ENCODE measurements at places on chromosomes 2 and 18.

- DNase-seq = no peak
Measured at GRCh38 chr2:102098756-102099155, 43.8 kb upstream of the IL1R1 start.

DNA sequence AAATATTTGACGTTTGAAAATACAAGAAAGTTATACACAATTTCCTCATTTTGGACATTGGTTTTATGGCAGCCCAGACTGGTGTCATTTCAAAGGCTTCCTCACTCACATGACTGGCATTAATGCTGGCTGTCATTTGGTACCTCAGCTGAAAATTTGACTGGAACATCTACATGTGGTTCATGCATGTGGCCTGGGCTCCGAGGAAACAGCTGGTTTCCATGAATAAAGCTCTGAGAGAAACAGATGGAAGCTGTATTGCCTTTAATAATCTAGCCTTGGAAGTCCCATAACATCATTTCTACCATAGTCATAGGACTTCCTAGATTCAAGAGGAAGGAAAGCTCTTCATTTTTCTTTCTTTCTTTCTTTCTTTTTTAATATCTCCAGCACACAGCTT lies 42.9 kb upstream of the RIT2 start:
- no peak for DNase-seq

GRCh38 chr18:59052965-59053820 lies 86.5 kb upstream of the SEC11C start:
- DNase-seq = no peak

GRCh38 chr2:151805961-151806360 lies 22.3 kb downstream of the ARL5A start:
- no peak for DNase-seq

DNA sequence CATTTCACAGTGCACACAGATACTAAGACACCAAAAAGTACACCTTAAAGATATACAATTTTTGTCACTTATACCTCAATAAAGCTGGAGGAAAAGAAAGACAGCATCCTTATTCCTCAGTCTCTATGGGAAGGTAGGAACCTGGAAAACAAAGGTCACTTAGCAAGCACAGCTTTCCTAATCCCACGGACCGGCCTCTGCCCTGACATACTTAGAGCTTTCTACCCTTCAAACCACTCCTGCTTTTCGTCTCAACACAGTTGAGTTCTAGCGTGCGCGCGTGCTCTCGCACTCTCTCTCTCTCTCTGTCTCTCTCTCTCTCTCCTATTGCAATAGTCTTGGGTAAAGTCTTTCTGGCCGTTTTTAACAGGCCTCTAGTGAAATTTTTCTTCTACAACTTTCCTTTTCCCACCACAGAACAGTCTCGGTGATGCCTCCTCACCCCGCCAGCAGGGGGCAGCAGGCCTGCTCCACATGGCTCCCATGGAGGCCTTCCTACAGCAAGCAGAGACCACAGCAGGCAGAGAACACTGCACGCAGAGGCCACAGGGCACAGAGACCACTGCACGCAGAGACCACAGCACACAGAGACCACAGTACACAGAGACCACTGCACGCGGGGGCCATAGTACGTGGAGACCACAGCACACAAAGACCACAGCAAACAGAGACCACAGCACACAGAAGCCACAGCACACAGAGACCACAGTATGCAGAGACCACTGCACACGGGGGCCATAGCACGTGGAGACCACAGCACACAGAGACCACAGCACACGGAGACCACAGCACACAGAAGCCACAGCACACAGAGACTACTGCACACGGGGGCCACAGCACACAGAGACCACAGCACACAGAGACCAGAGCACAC lies 106.9 kb downstream of the FBXO15 start:
- no peak for DNase-seq

DNA sequence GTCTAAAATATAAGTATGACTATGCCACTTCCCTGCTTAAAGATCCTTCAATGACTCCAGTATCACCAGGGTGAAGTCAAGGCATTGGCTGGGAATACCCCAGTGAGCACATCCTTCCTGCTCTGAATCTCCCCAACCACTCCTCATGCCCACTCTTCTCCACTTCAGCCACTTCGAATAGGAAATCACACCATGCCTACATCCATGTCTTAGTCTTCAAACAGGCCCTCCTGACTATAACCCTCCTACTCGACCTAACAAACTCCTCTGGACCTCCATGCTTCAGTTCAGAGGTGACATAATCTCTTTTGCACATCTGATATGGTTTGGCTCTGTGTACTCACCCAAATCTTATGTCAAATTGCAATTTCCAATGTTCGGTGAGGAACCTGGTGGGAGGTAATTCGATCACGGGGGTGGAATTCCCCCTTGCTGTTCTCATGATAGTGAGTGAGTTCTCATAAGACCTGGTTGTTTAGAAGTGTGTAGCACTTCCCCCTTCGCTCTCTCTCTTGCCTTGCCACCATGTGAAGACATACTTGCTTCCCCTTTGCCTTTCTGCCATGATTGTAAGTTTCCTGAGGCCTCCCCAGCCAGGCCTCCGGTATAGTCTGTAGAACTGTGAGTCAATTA lies 87.8 kb upstream of the TFCP2L1 start:
- DNase-seq = no peak

- no peak for DNase-seq
Measured at GRCh38 chr2:182718459-182718858, 2.4 kb downstream of the DNAJC10 start.

DNA sequence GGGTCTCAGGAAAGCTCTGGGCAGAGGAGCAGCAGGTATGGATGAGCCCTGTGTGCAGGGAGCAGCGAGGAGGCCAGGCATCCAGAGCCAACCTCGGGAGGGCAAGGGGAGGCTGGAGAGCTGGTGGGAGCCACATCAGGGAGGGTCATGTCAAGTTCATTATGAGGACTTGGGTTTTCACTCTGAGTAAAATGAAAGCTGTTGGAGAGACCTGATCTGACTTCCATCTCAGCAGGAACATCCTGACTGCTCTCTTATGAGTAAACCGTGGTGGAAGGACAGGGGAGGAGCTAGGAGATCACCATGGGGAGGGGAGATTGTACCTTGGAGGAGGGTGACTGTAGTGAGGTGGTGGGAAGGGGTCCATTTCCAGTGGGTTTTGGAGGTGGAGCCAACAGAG lies 209.8 kb downstream of the LDLRAD4 start:
- no peak for DNase-seq

- no peak for DNase-seq
Measured at GRCh38 chr2:104859766-104860450, 6.0 kb downstream of the POU3F3 start.

- no peak for DNase-seq
Measured at GRCh38 chr18:32468147-32468845, 2.4 kb downstream of the GAREM1 start.

GRCh38 chr2:133266926-133267590 lies 301.2 kb downstream of the NCKAP5 start:
- no peak for DNase-seq

DNA sequence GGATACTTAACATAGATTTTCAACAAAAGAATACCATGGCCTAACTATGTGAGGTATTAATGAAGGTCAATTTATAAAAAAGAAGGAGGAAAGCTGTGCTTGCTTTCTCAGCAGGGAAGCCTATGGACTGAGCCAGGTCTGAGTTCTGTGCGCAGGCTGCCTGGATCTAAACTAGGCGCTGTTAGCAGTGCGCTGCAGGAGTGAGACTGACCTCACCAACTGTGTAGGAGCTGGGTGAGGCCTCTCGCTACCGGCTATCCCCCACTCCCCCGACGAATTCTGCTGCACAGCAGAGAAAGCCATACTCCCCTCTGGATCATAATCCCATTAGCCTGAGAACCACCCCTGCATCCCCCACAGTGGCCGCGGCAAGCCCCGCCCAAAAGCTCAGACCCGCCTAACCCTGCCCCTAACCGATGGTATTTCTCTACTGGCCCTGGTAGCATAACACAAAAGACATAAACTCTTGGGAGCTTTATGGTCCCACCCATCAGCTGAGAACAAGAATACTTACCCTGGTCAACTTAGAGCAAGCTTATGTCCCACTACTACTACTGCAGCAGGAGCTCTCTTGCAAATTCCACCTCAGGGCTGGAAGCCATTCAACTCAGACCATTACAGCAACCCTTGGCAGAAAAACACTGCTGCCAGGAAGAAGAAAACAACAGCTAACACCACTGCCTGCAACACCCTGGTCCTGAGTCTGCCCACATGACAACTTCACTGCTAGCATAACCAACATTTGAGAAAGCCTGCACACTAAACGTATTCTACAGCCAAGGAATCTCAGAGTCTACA lies 28.0 kb downstream of the SULT1C2 start:
- peak; percentile 7 for DNase-seq

DNA sequence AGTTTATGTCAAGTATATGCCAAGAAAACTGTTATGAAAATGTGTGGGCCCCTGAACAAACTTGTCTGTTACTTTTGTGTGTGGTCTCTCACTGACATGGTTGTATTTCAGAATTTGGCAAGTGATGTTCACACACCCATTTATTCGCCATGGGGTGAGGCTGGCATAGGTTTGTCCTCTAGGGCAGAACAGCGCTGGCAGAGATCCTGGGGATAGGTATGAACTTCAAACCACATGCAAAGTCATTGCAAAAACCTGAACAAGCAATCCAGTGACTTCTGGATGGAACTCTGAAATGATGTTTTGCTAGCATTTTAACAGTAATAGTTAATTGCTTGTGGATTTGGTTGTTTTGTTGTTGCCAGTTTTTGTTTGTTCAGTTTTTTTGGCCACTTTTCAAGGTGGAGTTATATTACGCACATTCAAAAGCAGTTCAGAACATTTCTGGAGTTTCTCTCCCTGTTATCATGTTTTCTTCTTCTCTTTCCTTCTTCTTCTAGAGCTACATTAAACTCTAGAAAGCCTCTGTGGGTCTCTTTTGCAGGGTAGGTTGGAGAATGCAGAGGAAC lies 78.5 kb downstream of the MDH1 start:
- DNase-seq = no peak

- no peak for DNase-seq
Measured at GRCh38 chr2:57796527-57796926, 250.1 kb upstream of the VRK2 start.

DNA sequence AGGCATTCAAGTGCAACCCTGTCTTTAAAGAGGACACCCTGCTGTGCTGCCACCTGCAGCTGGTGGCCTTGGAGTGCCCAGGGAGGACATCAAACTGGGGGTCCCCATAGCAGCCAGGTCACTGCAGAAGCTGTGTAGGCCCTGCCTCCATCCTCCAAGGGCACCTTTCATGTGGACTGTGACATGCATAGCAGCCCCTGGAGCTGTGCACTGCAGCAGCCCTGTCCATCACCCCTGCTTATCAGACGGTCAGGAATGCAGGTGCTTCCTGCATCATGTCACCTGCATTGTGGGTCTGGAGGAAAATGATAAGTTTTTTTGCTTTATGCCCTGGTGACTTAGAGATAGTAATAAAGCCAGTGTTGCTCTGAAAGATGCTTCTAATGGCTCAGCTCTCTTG lies 155.7 kb downstream of the DYSF start:
- no peak for DNase-seq

DNA sequence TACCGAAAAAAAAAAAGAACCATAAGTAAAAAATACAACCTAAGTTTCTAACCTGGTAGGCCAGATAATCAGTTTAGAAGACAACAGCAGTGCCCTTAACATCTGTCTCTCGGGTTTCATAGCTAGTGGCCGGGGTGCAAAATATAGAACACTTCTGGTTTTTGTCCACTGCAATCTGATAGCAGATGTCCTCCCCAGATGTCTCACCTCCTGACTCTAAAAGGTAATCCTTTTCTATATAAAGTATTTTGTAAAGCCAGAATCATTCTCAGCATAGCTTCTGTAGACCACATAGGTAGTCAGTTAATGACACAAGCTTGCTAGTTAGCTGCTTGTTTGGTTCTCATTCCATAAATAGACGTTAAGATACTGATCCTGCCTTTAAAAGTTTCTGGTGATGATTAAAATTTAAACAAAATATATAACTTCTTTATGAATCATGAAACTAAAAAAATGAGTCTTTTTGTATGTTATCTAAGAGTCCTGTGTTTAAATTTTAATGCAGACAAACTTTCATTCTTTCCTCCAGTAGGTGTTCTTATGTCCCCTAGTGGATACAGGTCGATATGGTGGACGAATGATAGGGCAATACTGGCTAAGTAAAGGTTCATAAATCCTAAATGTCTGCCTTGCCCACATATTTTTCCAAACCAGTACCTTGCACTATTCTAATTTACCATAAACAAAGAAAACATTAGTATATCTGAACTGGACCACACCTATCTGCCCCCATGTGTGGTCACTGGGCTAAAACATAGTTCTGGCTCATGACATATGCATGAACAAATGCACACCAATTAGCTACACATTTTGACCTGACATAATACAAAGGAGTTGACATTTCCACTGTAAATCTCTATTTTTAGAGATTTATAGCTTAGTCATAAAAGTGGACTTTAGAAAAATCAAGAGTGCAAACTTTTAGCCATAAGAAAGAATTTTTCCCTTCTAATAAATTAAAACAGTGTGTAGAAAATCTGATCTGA lies 171.0 kb downstream of the SRBD1 start:
- DNase-seq = no peak

DNA sequence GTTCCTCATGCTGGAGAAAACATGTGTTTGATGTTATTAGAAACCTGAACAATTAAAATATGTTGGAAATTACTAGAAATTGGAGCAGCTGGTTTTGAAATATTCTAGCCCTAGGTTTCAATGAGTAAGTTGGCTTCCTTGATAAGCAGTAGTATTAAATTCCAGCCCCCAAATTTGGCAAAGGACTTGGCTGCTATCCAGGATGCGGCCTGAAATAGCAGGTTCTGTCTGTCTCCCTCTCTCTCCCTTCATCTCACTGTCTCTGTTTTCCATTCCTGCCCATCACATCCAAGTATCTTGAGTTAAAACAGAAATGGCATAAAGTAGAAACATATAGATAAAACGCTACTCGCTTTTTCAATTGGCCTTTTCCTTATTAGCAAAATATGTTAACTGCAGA lies 20.9 kb upstream of the GPR45 start:
- no peak for DNase-seq

DNA sequence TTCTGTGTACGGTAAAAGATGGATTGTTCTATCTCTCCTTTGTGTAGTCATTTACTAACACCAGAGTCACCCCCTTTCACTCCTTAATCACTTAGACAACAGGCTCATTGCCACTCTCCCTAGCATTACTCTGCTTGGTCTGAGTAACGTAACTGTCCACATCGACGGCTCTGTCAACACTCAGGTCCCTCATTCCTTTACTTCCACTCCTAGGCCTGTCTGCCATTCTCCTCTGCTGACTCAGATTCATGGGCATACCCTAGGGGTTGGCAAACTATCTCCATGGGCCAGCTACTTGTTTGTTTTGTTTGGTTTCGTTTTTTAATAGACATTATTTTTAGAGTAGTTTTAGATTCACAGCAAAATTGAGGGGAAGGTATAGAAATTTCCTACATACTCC lies 243.9 kb downstream of the NR4A2 start:
- DNase-seq = no peak

- no peak for DNase-seq
Measured at GRCh38 chr2:171956135-171956825, 34.0 kb downstream of the HAT1 start.

Measured in retina (tissue), 1 donor.